ENCODE measurements at places on chromosomes 2 and 18.

GRCh38 chr2:64751286-64752260 is 97.9 kb upstream of the SERTAD2 start:
- DNase-seq: peak; percentile 58

DNA sequence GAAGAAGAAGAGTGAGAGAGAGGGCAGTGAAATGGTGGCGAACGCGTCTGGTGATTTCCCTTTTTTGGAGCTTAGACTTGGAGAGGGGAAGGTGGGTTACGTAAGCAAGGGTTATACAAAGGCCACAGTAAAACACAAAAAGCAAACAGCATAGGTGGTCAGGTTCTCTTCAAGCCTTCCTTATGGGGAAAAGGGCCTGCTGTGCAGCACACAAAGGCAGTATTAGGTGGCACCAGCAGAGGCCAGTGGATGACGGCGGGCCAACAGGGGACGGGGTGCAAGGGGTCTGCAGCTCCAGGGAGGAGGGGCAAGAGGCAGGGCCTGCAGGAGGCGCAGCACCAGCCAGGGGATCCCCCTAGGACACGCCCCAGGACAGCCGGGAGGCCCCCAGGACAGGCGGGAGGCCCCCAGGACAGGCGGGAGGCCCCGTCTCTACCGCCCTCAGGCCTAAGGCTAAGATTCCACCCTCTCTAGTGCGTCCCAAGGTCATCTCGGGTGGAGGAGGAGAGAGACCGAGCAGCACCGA is 32.6 kb upstream of the NPC1 start:
- peak; percentile 81 for DNase-seq

DNA sequence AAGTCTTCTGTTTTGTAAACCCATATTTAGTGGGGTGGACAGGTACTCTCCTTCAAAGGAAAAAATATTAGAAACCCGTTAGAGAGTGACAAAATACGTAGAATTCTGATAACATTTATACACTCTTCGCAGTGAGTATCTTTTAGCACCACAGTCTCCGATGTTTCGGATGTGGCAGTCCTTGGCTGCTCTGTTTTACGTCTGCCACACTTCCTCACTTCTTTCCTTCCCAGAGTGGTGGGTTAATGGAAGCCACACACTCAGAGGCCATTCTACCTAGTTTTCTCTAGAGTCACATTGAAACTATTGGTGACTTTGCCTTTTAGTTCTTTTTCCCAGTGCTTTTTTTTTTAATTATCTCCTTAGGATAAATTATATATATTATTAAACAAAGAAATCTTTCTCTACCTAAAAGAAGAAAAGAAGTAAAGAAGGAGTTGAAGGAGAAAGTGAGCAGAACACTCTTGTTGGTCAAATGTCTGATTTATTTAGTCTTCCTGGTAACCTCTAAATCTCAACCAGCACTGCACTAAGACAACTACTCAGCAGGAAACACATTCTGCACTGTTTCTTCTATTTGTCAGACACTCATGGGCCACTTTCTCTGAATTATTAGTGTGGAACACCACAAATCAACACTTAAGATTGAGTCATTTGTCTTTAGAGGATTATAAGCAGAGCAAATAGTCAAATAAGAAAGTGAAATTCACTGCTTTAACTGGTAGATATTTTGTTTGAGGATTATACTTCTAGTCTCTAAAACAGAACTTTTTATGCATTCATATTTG is 451.3 kb upstream of the TMEFF2 start:
- no peak for DNase-seq

GRCh38 chr2:172968061-172968469 is 107.6 kb upstream of the MAP3K20 start:
- no peak for DNase-seq

DNA sequence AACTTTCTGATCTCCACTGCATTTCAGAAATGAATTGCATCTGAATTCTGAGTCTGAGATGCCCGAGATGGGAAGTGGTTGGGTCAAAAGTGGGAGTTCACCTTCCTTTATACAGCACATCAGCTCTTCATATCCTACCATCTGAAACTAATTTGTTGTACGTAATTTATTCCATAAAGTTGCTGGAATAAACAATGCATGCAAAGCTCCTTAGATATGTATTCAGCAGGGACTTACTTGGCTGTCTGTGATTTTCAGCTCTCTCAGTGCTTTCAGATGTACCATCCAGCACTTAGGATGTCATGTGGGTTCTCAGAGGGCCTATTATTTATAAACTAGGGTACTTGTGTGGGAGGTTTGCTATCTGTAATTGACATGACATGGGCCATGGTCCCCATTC is 46.9 kb upstream of the EFEMP1 start:
- no peak for DNase-seq

- DNase-seq: no peak
Measured at GRCh38 chr2:8737571-8738175, 55.8 kb downstream of the ID2 start.

DNA sequence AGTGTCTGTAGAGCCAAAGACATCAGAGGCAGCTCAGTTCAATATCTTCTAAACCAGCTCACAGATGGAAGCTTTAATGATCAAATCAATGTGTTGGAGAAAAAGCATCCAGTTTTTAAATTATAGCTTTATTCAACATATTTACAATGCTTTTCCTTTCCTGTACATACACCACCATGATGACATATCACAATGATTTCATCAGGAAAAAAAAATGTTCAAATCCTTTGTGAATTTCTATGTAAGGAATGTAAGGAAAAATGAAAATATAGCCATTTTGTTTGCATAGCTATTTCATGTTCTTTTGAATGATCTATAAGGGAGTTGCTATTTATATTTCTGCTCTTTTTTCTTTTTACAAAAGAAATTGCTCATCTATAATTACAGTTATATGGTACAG is 134.7 kb upstream of the CDH20 start:
- DNase-seq: no peak

DNA sequence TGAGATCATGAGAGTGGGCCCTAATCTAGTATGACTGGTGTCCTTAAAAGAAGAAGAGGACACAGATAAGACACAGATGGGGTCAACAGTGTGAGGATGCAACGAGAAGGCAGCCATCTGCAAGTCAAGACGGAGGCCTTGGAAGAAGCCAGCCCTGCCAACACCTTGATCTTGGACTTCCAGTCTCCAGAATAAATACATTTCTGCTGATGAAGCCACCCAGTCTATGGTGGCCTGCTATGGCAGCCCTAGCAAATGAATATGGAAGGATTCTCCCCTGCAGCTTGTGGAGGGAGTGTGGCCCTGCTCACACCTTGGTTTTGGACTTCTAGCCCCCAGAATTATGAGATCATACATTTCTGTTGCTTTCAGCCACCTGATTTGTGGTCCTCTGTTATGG is 12.3 kb downstream of the CTIF start:
- no peak for DNase-seq

- no peak for DNase-seq
Measured at GRCh38 chr2:174690026-174690425, 74.2 kb downstream of the CHRNA1 start.

- no peak for DNase-seq
Measured at GRCh38 chr2:127485694-127486071, 40.6 kb downstream of the IWS1 start.

DNA sequence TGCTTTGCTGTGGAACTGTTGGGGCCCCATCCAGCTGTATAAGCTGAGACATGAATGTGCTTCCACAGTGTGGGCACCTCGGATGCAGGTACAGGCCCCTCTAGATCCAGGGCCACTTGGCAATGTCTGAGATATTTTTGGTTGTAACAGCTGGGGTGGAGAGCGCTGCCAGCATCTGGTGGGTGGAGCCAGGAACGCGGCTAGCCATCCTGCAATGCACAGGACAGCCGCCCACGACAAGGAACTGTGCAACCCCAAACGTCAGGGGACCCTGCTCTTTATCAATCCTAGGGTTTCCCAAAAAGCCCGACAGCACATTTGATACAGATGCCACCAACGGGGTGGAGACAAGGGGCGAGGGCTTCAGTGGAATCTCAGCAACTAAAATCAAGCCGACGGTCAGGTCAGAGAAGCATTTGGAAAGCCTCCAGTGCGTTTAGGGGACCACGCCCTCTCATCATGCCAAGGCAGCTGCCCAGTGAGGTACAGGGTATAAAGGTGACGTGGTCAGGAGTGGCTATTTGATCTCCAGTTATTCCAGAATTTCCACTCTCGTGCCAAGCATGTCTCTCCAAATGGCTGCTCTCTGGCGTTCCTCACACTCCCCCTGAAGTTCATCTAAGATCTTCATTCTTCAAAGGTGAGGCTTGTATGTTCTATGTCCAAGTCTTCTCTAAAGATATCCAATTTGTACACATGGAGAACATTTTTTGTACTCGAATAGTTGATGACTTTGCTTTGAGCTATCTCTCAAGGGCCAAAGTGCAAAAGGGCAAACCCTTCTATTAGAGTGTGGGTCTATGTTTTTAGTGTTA is 55.7 kb downstream of the LRRFIP1 start:
- no peak for DNase-seq

DNA sequence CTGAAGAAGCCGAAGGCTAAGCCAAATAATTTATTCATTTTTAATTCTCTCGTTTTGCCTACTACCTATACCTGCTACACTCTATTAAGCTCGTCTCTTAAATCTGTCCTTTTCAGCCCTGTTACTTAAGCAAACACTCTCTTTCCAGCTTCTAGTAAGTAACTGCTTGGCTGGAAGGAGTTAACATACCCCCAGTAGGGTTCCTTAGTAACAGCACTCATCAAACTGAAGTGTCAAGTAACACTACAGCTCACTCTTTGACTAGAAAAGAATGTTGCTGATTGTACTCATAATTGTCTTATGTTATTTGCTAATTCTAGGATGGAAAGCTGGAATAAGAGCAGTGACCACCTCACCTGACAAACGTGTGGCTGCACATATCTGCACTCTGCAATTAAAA is 120.0 kb upstream of the SCN7A start:
- no peak for DNase-seq

GRCh38 chr18:35451032-35451431 is 46.7 kb downstream of the INO80C start:
- DNase-seq: no peak

- no peak for DNase-seq
Measured at GRCh38 chr18:25568986-25569385, 217.0 kb upstream of the ZNF521 start.

- DNase-seq: no peak
Measured at GRCh38 chr2:62857139-62857931, 151.8 kb downstream of the EHBP1 start.
